ENCODE measurements at places on chromosomes 13 and 19. TPM values are rescaled to one million over a fixed set of nuclear protein-coding genes. Genes with fewer than 3 reads are reported as not detected.

Gene TARM1
- not detected for total RNA-seq

GRCh38 chr19:14774373-14774772 is 4.0 kb downstream of the ADGRE2 start:
- no peak for DNase-seq

DNA sequence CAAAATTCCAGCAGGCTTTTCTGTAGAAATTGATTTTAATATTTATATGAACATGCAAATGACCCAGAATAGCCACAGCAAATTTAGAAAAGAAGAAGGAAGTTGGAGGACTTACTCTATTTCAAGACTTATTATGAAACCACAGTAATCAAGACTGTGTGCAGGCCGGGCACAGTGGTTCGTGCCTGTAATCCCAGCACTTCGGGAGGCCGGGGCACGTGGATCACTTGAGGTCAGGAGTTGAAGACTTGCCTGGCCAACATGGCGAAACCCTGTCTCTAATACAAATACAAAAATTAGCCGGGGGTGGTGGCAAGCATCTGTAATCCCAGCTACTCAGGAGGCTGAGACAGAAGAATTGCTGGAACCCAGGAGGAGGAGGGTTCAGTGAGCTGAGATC is 6.0 kb upstream of the FFAR2 start:
- DNase-seq, result no peak

Gene ACP7
- not detected for total RNA-seq

DNA sequence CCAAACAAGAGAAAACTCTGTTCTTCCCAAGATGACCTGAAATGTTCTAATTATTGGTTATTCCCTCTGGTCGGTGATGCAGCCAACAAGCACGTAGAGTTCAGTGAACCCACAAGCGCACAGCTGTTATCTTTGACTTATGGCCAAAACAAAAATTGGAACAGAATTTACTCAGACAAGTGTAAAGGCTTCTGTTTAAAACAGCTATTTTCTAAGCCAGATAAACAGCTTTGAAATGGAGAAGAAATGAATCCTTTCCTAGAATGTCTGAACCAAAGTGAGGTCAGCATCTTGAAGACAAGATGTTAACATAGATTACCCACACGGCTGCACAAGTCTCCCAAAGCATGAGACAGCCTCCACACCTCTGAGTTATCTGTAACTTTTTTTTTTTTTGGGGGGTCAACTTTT is 669.2 kb downstream of the DIAPH3 start:
- peak; percentile 78 for DNase-seq

Gene CCDC70
- not detected for total RNA-seq

Gene ALKBH6
- total RNA-seq, result 8.7 TPM

DNA sequence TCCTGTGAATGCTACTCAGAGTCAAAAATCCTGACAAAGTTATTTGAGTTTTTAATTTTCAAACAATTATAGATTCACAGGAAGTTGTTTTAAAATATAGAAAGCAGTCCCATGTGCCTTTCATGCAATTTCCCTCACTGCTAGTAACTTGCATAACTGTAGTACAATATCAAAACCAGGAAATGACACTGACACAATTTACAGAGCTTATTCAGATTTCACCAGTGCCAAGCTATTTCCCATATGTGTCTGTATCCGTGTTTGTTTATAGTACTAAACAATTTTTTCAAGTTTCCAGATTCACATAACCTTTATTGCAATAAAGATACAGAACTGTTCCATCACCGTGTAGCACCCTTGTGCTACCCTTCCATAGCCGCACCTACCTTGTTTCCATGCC is 934.6 kb downstream of the PCDH17 start:
- no peak for DNase-seq
